Left ventricle myocardium superior (tissue), 1 donor: ENCODE measurements at places on chromosomes 7 and 10.
A peak's percentile ranks its signal among the peaks of the same experiment; 100 is the strongest.

- no peak for DNase-seq
These were observed 55.6 kb downstream of the DNAJB6 start for GRCh38 chr7:157392256-157393037.

- no peak for DNase-seq
These were observed 803.2 kb downstream of the PHTF2 start for GRCh38 chr7:78601728-78602127.

DNA sequence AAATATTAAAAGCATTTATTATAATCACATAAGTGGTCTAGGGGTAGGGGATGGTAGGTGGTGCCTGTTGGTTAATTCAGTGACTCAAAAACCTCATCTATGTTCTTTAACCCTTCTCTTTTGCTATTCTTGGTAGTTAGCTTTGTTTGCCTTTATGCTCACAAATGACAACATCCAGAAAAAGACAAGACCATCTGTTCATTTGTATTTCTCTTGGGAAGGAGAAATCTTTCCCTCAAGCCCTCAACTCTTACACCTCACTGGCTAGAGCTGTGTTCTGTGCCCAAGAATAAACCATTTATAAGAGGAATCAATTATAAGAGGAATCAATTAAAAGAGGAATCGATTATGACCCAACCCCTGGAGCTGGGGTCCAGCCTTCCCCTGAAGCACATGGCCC is 10.8 kb upstream of the IFRD1 start:
- no peak for DNase-seq

- no peak for DNase-seq
These were observed 1.1 kb downstream of the PLEKHS1 start for GRCh38 chr10:113752553-113752952.

- peak; percentile 51 for DNase-seq
These were observed 64.0 kb downstream of the CSGALNACT2 start for GRCh38 chr10:43202224-43202656.

GRCh38 chr10:103659674-103660363 is 166.3 kb downstream of the NEURL1 start:
- DNase-seq = peak; percentile 73

DNA sequence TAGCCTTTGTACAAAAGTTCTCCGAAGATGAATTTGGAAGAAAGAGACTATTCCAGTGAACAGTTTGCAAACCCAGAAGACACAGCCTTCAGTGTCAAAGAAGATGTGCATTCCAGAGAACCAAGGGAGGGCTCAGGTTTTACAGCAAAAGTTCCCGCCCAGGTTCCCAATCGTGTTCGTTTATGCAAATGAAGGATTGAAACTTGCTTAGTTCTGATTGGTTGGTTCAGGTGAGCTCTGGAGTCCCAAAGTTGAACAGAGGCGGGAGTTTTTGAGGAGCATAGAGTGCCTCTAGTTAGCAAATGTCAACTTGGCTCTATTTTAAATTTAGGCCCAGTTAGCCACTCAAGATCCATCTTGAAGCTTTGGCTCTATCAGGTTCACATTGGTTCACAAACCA is 51.3 kb downstream of the TMEM270 start:
- DNase-seq = no peak
